Neural crest cell (in vitro differentiated cells): ENCODE measurements at places on chromosomes 11 and 22. TPM values are rescaled to one million over a fixed set of nuclear protein-coding genes. Genes with fewer than 3 reads are reported as not detected.

The OR8G5 gene
- total RNA-seq, result not detected in 2 replicates

- H3K27ac ChIP-seq, result peak overlapping the region; percentile 67
- peaks cover 63% of the 10 kb centered on the region for H3K4me1 ChIP-seq
- H3K27me3 ChIP-seq, result no peaks in the 10 kb centered on the region
- no peak overlapping the region for H3K4me3 ChIP-seq
- no peak for DNase-seq
- H3K36me3 ChIP-seq, result no peaks in the 10 kb centered on the region
These were observed 28.7 kb downstream of the ZNRF3 start for GRCh38 chr22:28911777-28912669.

GRCh38 chr11:65488273-65489034 is 10.4 kb upstream of the MALAT1 start:
- H3K27me3 ChIP-seq, result peaks cover 2% of the 10 kb centered on the region
- H3K27ac ChIP-seq, result peak overlapping the region; percentile 98
- no peaks in the 10 kb centered on the region for H3K36me3 ChIP-seq
- peak overlapping the region; percentile 80 for H3K4me3 ChIP-seq
- DNase-seq, result no peak
- peaks cover 86% of the 10 kb centered on the region for H3K4me1 ChIP-seq

- H3K27ac ChIP-seq, result no peak overlapping the region
- no peaks in the 10 kb centered on the region for H3K27me3 ChIP-seq
- H3K36me3 ChIP-seq, result no peaks in the 10 kb centered on the region
- no peak overlapping the region for H3K4me3 ChIP-seq
- H3K4me1 ChIP-seq, result peaks cover 30% of the 10 kb centered on the region
These were observed 22.1 kb downstream of the PDE2A start for GRCh38 chr11:72652133-72652532.

DNA sequence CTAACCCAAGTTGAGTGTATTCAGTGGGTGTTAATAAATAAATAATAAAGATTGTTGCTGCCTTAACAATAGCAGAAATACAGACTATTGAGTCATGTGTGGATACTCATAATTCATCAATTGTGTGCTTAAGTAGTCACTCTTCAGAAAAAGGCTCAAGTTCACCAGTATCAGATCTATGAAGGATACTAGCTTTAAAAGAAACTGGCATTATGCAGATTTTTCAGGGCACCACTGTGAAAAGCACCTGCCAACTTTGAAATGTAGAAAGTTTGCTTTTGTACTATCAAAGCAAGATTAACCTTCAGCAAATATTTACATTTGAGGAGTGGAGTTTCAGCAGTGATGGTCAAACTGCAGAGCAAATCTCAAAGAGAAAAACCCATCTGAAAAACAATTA is 20.1 kb upstream of the SYTL2 start:
- H3K36me3 ChIP-seq, result peaks cover 6% of the 10 kb centered on the region
- no peaks in the 10 kb centered on the region for H3K27me3 ChIP-seq
- H3K4me3 ChIP-seq, result no peak overlapping the region
- H3K27ac ChIP-seq, result no peak overlapping the region
- no peak for DNase-seq

GRCh38 chr11:82944198-82944597 is 42.7 kb downstream of the DDIAS start:
- no peaks in the 10 kb centered on the region for H3K27me3 ChIP-seq
- no peaks in the 10 kb centered on the region for H3K4me1 ChIP-seq
- DNase-seq, result no peak
- H3K4me3 ChIP-seq, result no peak overlapping the region
- peaks cover 5% of the 10 kb centered on the region for H3K36me3 ChIP-seq
